Smooth muscle cell of trachea (primary cell): ENCODE measurements at places on chromosomes 2 and 18. TPM values are rescaled to one million over a fixed set of nuclear protein-coding genes. Genes with fewer than 3 reads are reported as not detected.

Gene KIDINS220
- total RNA-seq: 88.2 and 128 TPM in 2 replicates

Gene E2F6
- total RNA-seq: 8.4 and 10.3 TPM in 2 replicates

Gene TOGARAM2
- total RNA-seq: 0.17 and 0.29 TPM in 2 replicates

Gene RNF144A
- total RNA-seq: 0.99 and 2.0 TPM in 2 replicates

Gene C1GALT1C1L
- total RNA-seq: 0.50 and 1.0 TPM in 2 replicates

Gene COL3A1
- 2,358 and 3,379 TPM in 2 replicates for total RNA-seq

Gene GALNT14
- 0.66 and 1.7 TPM in 2 replicates for total RNA-seq

Gene RGPD6
- 22.7 and 27.6 TPM in 2 replicates for total RNA-seq

Gene ZNF396
- 2.8 and 3.0 TPM in 2 replicates for total RNA-seq

Gene POTEJ
- total RNA-seq: not detected in 2 replicates

Gene DPP10
- total RNA-seq: not detected in 2 replicates

Gene CCL20
- 2.2 TPM in 1 of 2 replicates, not detected in the other for total RNA-seq
